Stimulated activated CD4-positive, alpha-beta T cell treated with anti-CD3 and anti-CD28 coated beads, Interleukin-2, amount 100 ng/mL, for 24 hours (primary cell): ENCODE measurements at places on chromosomes 5 and 9.

- DNase-seq, result no peak
Observed at GRCh38 chr5:65161655-65162054, 320.1 kb downstream of the ADAMTS6 start.

DNA sequence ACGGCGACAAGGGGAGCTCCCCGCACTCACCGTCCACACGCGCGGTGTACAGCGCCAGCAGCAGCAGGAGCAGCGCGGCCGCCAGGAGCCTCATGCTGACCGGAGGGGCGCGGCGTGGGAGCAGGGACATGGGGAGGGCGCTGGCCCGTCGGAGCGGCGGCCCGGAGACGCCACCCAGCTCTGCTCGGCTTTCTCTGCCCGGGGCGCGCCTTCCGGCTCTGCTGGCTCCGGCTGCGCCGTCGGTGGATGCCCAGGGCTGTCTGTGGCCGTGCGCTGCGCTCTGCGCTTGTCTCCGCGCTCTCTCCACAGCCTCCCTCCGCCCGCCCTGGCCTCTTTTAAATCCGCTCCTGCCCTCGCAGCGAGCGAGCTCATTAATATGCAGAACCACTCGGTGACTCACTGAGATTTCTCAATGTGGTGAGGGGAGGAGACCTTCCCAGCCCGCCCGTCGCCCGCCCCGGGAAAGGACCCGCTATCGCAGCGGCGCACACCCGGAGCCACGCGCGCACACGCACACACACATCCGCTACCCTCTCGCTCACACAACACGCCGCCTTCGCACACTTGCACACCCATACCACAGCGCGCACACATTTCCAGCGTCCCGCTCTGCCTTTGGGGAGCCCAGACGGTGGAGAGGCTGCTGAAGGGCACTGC is at the start of gene CXCL14:
CXCL14 (minus strand) TSS at position 307 of the 657 bp plus-strand sequence; CDS start at position 94, 213 bp downstream.
- no peak for DNase-seq

GRCh38 chr5:81398741-81399140 is 4.8 kb upstream of the ACOT12 start:
- no peak for DNase-seq

DNA sequence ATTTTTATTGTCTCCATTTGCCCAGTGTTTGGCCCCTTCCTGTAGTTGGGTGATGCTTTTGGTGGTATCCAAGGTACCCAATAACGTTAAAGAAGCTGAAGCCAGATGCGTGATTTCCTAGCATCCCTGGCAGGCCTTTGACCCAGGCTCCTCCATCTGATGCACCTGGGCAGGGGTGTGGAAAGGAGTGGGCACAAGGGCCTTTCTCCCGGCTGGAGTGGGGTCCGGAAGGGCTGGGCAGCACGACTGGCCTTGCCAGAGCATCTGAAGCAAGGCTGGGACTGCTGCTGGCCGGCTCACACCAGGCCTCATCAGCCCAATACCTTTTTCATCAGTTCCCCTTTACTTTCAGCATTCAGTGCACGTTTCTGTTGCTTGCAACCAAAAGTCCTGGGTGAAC is 220.2 kb downstream of the FANCC start:
- no peak for DNase-seq

DNA sequence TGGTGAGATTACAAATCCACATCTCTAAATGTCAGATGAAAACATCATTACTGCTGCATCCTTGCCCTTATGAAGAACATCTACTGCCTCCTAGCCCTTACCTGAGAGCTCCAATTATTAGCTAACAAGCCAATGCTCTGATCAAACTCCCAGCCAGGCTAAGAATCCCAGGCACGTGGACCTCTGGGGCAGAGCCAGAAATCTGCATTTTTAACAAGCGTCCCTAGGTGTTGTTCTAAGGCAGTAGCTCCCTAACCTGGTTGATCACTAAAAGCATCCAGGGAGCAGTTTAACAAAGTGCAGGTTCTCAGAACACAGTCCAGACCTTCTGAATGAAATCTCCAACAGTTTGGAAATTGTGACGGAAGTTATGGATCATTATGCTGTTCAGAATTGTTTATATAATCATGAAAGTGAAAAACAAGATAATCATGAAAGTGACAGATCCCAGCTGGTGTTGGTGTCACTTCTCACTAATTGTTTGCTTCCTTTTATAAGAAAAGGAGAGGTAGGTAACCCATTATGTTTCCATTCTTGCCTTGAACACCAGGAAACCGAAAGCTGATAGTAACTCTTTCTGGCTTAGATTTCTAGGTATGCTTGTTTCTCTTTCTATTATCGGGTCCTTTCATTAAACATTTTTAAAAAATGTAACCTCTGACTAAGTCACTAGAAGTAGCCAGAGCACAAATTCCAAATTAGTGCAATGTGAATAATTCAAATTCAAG is 216.5 kb upstream of the NR4A3 start:
- no peak for DNase-seq

GRCh38 chr9:84300271-84300670 is 40.3 kb downstream of the SLC28A3 start:
- no peak for DNase-seq

DNA sequence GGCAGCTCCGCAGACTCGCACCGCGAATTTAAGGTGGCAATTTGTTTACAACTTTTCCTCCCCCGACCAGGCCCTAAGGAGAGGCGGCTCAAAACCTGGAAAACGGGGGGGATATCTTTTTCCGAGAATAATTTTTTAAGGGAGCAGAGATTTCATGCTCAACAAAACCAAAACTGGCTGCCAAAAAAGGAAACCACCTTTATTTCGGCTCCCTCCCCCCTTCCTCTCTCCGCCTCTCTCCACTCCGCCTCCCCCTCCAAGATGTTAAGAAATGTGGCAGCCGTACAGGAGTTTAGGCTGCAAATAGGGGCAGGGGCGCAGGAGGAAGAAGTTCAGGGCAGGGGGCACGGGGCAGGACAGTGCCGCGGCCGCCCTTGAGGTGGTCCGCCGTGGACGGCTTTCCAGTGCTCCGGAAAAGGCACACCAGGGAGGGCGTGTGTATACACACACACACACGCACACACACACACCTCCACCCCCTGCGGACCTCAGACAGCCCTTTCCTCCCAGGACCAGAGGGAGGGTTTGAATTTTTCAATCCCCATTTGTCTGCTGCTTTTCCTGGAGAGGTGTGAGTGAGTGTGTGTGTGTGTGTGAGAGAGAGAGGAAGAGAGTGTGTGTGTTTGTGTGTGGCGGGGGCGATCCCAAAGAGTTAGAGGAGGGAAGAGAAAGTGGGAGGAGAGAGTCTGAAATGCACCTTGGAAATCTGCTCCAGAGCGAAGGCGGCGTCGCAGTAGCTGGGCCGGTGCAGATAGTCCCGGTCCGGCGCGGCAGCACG is 9.1 kb downstream of the PTCH1 start:
- DNase-seq, result peak; percentile 41

GRCh38 chr9:126511411-126511810 is 102.3 kb upstream of the LMX1B start:
- DNase-seq, result no peak

DNA sequence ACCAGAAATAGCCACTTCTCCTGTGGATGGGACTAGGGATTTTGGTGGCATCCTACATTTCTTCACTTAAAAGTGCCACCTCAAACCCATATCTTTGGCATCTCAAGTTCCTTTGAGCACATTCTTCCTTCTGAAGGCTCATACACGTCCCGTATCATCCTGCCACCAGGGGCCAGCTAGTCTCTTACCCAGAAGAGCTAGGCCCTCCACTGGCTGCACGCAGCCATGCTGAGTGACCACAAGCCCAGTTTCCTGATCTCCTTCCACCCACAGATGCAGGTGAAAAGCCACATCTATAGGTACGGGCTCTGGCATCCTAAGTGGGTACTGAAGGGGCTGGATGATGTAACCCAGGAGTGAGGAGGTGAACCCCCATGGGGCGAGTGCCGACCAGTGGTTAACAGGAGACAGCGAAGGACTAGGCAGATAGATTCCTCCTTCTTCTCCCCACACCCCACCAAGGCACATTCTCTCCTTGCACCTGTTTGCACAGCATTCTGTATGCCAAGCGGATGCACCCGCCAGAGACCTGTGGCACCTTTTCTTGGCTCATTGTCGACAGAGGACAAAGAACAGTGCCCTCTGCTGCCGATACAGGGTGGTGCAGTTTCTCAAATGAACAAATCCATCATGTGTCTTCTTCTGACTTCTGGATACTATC is 14.4 kb upstream of the SCGB3A1 start:
- peak; percentile 69 for DNase-seq

- no peak for DNase-seq
Observed at GRCh38 chr5:150573216-150573615, 65.3 kb downstream of the NDST1 start.

GRCh38 chr5:134398609-134399155 is 13.0 kb downstream of the CDKN2AIPNL start:
- DNase-seq, result no peak

GRCh38 chr5:54965806-54966205 is 19.6 kb downstream of the ESM1 start:
- DNase-seq, result no peak

DNA sequence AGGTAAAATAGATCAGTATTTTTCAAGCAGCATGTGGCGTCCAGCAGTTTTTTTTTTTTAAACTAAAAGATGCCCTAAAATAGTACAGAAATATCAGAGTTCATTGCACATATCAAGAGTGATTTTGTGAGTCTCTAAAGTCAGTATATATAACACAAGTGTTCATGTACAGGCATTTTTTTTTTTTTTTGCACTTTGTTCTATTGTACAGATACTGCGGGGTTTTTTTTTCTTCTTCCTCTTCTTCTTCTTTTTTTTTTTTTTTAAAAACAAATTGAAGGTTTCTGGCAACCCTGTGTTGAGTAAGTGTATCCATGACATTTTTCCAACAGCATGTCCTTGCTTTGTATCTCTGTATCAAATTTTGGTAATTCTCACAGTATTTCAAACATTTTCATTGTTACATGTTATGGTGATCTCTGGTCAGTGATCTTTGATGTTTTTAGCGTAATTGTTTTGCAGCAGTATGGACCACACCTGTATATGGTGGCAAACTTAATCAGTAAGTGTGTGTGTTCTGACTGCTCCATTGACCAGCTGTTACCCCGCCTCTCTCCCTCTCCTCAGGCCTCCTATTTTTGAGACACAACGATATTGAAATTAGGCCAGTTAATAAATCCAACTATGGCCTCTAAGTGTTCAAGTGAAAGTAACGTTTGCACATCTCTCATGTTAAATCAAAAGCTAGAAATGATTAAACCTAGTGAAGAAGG is 76.8 kb downstream of the TRIO start:
- no peak for DNase-seq

DNA sequence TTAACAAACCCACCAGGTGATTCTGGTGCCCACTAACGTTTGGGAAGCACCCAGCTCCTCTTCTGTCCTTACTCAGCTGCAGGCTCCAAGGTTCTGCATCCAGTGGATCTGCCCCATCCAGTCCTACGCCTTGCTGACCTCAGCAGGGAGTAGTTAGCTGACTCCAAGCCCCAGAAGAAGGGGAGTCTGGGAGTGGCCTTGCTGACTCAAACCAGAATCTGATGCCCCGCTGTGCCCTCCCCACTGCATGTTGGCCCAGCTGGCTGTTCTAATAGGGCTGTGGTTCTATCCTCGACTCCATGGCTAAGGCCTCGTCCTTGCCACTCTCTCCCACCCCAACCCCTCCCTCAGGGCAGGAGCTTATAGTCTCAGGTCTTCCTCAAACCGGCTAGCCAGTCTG is 136.3 kb downstream of the TTLL11 start:
- DNase-seq, result no peak

DNA sequence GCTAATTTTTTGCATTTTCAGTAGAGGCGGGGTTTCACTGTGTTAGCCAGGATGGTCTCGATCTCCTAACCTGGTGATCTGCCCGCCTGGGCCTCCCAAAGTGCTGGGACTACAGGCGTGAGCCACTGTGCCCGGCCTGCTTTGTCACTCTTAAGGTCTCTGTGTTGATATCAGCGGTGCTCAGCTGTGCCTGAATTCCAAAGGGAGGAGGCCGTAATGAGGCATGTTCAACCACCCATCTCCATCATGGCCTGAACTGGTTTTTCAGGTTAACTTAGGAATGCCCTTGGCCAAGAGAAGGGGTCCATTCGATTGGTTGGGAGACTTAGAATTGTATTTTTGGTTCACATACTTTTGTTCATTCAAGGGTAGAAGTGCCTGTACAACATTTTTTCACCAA is 22.0 kb downstream of the HSD17B3 start:
- DNase-seq, result no peak

DNA sequence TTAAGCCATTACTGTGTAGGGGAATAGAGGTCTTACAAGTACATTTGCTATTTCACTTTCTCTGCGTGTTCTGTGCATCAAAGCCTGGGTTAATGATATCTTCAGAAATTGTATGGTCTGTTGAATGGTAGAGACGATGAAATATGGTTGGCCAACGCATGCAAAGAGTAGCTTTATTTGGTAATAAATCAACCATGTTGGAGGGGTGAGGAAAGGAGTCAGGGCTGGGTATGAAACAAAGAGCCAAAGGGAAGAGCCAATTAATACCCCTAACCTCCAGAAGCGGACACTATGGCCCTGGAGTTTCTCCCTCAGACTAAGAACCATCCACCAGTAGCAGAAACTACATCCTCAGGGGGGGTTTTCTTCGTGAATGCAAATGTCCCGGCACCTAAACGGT is 1974.0 kb upstream of the WWC1 start:
- DNase-seq, result no peak

- DNase-seq, result peak; percentile 15
Observed at GRCh38 chr5:175321927-175322532, 122.0 kb downstream of the DRD1 start.

DNA sequence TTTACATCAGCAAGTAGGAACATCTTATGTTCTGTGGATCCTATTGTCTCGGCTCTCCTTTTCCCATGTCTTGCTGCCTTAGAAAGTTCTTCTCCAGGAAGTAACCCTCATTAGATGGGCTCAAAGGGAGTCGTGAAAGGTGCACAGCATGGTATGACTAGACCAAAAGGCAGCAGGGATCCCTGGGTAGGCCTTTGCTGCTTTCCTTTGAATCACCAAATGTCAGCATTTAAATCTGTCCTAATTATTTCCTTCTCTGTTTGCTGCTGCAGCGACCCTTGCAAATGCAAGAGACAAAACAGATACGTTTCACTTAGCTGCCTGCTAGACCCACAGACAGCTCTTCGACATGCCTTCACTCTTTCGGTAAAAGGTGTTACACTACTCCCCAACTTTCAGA is 218.4 kb downstream of the ACTL7B start:
- no peak for DNase-seq

- no peak for DNase-seq
Observed at GRCh38 chr5:43376496-43377140, 35.6 kb downstream of the CCL28 start.

DNA sequence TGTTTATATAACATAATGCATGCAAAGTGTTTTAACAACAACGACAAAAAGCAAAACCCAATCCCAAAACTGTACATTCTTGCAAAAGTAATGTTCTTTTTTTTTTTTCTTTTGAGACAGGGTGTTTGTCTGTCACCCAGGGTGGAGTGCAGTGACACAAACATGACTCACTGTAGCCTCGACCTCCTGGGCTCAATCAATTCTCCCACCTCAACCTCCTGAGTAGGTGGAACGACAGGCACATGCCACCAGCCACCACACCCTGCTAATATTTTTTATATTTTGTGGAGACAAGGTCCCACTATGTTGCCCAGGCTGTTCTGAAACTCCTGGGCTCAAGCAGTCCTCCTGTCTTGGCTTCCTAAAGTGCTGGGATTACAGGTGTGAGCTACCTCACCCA is 13.6 kb upstream of the HAVCR1 start:
- peak; percentile 6 for DNase-seq
